ENCODE measurements at places on chromosomes 12 and 14.

- DNase-seq, result no peak
Measured at GRCh38 chr12:15000575-15000974, 27.7 kb downstream of the PDE6H start.

- DNase-seq, result peak; percentile 41
Measured at GRCh38 chr12:100741084-100741711, 53.4 kb upstream of the ANO4 start.

DNA sequence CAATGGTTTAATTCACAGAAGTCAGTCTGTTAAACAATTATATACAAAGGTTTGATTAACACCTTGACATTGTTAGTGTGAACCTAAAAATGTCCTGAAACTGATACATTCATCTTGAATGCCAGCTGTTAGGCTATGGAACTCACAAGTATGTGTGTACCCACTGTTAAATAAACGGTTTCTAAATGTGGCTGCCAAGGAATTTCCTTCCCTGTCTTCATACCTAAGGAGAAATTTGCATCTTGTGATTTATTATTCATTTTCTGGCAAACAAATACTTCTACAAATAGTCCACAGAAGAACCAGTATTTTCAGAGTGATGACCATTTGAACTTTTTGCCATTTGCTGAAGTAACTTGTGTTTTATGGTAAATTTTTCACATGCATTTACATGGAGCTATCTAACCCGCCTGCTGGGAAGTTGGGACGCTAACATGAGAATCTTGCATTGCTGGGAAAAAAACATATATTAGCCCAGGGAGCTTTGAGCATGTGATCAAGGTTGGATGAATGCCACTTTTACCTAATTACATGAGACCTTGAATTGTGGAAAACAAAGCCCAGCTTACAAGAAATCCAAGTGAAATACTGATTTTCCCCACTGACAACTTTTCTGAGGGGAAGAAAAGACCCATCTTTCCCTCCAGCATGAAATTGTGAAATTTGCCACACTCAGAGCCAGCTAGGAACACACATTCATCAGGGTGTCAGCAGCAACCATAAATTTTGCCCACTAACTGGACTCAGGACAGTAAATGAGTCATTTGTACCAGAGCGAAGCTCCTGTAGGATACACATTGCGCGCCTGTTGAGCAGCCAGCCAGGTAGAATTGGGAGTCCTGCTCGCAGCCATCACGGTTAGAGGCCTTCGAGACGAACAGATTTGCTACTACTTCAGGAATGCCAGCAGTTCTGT lies 118.0 kb downstream of the KICS2 start:
- no peak for DNase-seq

GRCh38 chr14:104852280-104852663 lies 12.8 kb upstream of the CEP170B start:
- no peak for DNase-seq

DNA sequence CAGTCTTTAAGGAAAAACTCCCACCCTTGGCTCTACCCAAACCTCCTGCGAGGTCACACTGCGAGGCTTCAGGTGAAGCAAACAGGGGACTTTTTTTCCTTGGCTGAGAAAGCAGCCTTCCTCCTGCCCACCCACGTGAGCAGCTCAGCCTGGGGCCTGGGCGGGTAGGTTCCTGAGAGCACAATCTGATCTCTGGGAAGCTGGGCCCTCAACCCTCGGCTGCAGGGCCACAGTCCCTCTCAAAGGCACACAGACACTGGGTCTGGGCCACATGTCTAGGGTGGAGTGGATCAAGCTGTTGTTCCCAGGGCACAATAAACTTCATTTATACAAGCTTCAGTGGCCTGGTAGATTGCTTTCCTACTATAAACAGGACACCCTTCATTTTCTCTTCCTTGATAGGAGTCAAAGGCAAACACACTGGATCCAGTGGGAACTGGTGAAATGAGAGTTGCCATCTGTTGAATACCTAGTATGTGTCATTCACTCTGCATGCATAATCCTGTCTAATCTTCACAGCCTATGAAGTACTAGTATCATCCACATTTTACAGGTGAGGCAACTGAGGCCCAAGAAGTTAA lies 41.3 kb upstream of the PNMA1 start:
- no peak for DNase-seq

GRCh38 chr12:132664206-132665148 lies 22.7 kb downstream of the POLE start:
- DNase-seq, result no peak

DNA sequence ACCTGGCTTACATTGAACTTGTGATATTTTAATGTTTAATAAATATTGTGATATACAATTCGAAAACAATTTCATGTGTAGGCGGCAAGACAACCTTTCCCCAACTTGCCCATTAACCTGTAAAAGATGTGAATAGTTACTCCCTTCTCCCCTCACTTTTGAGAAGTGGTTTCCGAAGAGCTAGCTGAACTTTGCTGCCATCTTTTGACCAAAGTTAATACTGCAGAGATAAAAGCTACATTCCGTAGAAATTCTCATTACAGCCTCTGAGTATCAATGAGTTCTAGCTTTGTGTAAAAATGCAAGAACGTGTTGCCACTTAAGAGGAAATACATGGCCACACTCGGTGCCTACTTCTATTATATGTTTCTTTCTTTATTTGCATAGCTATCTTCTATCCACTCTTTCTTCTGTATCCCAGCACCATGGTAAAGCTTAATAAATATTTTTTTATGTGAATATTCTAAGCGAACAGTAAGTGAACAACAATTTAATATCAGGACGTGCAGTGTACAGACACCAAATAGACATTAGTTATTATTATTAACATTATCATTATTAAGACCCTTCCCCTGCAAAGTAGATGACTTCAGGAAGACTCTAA lies 105.1 kb upstream of the TMEM260 start:
- peak; percentile 87 for DNase-seq

DNA sequence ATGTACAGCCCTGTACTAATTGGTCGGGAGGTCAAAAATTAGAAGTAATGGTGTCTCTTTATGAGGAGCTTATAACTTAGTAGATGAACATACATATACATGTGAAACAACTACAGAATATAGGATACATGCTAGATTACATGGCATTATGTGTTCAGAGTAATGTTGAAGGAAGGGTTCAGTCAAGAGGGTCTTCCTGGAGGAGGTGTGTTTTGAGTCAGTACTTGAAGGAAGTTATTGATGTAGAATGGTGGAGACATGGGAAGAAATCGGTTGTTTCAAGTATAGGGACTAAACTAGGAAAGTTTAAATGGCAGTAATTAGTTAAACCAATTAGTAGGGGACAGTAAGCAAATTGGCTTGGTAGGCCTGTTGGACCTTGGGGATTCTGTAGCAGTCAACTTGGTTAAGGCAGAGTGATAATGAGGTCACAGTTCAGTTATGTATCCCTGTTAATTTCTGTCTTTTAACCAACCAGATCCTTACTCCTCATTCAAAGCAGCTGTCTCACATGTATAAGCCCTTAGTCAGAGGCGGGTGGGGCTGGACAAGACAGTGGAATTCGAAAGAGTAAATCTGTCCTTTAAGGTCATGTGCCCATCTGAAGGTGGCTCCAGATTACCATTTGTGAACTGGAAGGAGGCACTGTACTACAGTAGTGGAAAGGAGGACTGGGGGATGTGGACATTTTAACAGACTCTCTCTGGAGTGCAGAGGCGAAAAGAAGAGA lies 3.5 kb upstream of the ANKRD52 start:
- no peak for DNase-seq

- DNase-seq, result no peak
Measured at GRCh38 chr14:104155513-104155912, 17.1 kb downstream of the KIF26A start.

DNA sequence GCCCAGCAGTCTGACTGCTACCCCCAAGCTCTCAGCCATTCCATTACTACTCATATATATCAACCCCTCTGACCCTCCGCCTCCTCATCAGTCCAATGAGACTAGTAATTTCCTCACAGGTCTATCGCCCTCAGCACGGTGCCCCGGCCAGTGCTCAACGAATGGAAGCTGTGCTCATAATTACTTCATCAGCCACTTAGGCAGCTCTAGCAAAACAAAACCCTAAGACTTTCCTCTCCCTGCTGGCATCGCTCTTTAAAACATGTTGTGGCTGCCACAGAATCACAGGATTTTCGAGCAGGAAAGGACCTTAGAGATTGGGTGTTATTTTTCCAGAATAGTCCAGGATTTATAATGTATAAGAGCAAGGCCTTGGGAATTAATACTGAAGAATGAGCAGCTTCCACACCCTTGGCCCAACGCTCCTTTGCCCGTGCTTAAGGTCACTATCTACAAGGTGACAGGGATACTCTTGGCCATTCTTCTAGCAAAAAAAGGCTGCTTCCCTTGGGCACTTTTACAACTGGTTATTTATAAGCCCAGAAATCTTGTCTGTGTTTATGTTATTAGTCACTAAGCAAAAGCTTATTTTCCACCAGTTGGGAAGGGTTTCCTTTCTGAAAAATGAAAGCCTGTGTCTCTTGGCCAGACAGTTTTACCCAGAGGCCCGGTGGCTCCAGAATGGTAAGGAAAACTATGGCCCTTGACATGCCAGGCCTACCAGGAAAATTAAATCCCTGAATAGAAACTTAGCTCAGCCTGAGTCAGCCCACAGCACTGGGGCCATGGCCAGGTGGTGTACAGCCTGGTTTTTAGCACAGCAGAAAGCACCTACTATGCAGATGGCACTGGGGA lies 47.9 kb downstream of the NUAK1 start:
- DNase-seq, result no peak

DNA sequence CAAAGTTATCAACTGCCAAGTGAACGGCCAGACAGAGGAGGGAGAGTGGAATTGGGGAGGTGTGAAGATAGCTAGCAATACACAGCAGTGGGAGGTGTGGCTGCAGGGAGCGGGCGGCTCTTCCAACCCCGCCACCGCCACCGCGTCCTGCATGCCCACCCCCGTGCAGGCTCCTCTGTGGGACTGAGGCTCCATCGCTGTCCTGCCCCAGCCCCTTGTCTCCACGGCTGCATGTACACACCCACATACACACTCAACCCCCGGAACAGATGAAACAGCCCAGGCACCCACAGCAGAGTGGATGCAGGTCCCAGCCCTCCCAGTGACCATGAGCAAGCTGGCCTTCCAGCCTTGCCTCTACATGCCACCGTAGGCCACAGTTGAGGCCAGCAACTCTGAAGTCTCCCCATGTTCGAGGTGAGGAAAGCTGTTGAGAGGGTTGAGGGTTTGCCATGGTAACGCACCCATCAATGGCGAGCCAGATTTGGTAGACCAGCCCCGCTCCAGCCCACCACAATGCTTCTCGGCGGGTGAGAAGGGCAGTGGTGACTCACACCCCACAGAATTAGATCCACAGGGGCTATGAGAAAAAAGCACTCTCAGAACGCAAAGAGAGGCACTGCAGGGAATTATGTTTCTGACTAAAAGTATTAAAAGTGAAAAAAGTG lies 39.3 kb downstream of the PITPNM2 start:
- no peak for DNase-seq

DNA sequence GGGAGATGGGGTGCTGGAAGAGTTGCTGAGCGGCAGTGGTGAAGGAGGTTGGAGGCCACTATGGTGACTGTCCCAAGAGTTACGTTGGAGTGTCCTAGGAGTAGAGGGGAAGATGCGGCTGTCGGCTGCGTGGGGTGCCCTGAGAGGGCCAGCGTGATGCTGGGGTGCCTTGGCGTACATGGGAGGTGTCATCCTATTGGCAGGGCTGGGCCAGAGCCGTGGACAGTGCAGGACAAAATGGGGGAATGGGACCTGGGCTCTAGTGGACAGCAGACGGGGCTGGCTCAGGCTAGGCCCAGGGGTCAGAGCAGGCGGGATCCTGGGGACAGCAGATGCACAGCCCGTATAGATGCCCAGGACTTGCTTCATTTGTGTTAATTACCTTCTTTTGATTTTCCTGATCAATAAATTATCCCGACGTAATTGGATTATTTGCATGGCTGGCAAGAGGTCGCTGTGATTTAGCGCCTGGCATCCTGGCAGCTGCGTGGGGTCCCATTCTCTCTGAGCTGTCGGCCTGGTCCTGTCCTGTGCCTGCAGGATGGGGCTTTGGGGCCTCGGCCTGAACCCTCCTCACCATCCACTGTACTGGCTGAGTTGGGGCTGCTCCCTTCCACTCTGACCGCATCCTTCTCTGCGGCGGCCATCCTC lies 203.9 kb upstream of the C14orf180 start:
- DNase-seq, result peak; percentile 20

- DNase-seq, result no peak
Measured at GRCh38 chr12:89781156-89781555, 72.5 kb upstream of the ATP2B1 start.

GRCh38 chr12:64745980-64746379 lies 13.2 kb downstream of the GNS start:
- no peak for DNase-seq

DNA sequence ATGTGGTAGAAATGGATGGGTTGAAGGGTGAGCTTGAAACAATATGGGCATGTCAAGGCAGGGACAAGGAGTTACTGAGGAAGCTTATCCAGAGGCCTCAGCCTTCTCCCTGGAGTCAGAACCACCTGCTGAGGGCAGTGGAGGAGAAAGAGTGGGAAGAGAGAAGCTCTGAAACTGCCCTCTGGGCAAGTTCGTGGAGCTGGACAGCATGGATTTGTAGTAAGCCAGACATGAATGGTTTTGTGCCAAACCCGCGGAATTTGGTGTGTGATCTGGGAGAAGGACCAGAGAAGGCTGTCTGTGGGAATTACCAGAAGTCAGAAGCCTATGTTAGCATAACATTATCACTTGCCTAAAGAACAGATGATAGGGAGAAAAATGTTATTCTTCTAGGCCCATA lies 164.8 kb downstream of the SLC41A2 start:
- DNase-seq, result no peak

DNA sequence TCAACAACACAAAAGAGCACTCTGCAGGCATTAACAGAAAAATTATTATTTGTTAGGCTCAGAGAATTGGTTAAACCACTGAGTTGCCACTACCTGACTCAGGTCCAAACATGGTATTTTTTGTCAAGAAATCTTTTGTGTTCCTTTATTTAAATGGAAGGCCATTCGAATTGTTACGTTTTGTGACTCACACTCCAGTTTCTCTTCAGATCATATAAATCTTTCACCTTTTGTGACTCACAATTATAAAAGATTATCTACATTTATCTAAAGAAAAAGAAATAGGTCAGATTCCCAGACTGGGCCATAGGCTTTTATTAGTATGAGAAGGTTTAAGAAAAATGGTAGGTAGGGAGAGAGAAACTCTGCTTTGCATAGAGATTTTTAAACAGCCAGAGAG lies 669.8 kb downstream of the GALC start:
- DNase-seq, result no peak

DNA sequence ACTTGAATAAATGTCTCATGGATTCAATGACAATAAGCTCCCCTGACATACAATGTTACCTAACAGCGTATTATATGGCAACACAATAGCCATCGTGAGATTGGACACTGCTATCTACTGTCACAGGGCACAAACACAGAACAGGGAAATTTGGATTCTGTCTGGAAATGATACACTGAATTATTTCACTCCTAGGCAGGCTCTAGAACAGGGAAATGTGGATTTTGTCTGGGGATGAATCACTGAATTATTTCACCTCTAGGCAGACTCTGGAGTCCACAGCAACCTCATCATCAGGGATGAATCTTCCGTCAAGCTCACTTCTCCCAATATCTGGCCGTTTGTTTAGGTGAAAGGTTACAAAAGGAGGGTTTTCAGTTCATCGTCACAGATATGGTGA lies 288.8 kb downstream of the TMEM132D start:
- no peak for DNase-seq

- DNase-seq, result peak; percentile 52
Measured at GRCh38 chr12:51970904-51971646, 19.6 kb downstream of the ACVR1B start.
